ENCODE measurements at places on chromosomes 12 and 14.

GRCh38 chr14:105163040-105163742 is 5.4 kb downstream of the JAG2 start:
- DNase-seq = no peak

- DNase-seq = no peak
These were observed 1.1 kb downstream of the HDAC7 start for GRCh38 chr12:47818467-47819137.

GRCh38 chr12:117121441-117121840 is 22.2 kb upstream of the TESC start:
- DNase-seq = no peak

- DNase-seq = no peak
These were observed 8.4 kb downstream of the FAR2 start for GRCh38 chr12:29157486-29157946.

DNA sequence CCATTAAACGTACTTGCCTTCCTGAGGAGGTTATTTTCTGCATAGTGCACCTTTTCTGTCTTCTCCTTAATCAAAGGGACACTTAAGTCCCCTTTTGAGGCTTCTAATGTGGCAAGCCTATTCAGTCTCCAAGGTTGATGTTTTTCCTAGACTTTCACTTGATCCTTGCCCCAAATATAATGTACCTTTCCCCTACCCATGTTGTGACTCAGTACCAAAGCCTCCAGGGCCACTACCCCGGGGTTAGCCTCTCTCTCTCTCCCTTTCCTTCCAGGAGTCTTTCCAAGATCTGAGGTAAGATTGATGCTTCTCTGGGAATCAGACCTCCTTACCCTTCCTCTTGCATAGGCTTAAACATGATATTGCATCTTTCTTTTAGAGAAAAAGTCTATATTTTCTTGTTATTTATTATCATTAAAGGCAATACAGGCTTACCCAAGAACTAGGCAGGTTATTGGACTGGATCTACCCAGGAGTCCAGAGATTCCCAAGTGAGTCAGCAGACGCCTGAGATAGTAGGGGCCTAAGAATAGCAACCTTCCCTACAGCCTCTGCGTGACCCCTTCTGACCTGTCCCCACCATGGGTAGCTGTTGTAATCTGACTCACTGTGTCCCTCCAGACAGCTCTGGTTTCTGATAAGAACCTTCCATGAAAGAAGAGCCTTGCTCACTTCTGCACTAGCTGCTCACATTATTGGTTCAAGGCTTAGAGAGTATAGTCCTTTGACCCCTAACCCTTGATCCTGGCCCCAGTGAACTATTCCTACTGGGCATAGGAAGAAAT is 172.9 kb downstream of the ZFP36L1 start:
- no peak for DNase-seq

GRCh38 chr12:39572551-39572950 is 47.1 kb downstream of the ABCD2 start:
- DNase-seq = no peak

DNA sequence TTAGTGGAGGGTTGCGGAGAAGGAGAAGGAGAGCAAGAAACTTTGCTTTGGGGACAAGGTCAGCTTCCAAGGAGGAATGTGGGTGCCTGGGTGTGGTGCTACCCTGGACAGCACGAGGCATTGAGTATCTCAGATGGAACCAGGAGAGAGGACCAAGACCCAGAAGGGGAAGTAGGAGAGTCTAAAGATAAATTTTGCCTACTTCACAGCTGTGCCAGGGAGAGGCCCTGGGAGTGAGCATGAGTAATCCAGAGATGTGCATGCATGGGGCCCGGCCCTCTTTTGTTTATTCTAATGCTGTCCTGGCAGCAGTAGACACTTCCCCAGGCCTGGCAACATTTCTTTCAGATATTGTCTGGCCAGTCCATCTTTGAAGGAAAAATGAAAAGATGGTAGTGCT is 49.5 kb upstream of the GNPNAT1 start:
- DNase-seq = peak; percentile 43

GRCh38 chr12:77608271-77608824 is 222.3 kb upstream of the NAV3 start:
- no peak for DNase-seq

GRCh38 chr12:43109631-43110345 is 442.2 kb downstream of the ADAMTS20 start:
- DNase-seq = no peak

DNA sequence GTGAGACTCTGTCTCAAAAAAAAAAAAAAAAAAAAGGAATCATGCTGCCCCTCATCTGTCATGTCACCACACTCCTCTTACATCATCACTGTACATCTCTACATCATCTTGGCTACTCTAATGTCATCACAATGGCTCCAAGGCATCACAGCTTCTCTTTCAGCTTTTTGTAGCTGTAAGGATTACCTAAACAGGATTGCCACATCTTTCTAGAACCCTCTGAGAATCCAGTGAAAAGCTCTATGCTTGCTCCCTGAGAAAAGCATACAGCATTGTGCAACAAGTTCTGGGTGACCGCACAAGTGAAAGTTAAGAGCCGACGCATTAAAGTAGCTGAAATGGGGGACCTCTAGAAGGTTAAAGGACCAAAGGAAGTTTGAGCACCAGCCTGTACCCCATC is 272.5 kb downstream of the C12orf50 start:
- DNase-seq = no peak

- peak; percentile 15 for DNase-seq
These were observed 26.8 kb upstream of the DAAM1 start for GRCh38 chr14:59161561-59162175.

- no peak for DNase-seq
These were observed 39.8 kb upstream of the NUAK1 start for GRCh38 chr12:106178562-106178961.

DNA sequence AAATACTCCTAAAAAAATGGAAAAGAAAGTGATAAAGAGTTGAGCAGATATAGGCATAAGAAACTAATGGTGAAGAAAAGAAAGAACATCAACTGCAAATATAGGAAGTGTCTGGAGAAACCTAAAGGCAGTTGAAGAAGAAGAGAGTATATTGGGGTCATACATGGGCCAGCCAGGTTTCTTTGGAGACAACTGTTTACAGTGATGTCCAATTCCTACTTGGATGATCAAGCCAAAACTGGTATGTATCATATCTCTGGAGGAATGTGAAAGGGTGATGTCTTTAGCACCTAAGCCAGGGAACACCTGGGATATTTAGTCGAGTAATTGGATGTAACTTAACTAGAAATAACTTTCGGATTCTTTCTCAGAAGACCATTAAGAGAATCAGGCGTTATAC is 129.3 kb upstream of the FLRT2 start:
- no peak for DNase-seq

- DNase-seq = no peak
These were observed 345.7 kb upstream of the SFSWAP start for GRCh38 chr12:131364903-131365820.

DNA sequence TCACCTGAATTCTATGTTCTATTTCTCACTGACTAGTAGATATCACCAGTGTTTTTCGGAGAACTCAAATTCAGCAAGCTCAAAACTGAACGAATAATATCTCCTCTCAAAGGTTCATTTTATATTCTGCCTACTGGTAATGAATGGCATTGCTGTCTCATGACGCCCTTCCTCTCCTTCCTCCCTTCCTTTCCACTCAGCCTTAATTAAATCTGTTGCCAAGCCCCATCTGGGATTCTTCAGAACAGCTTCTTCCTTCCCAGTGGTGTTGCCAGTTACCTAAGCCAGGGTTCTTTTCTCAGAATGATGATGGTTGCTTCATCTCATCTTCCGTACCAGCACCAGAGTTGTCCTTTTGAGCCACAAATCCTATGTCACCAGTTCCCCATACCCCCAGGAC is 143.2 kb downstream of the SYNE2 start:
- DNase-seq = no peak

GRCh38 chr12:49548822-49549648 is 10.2 kb downstream of the KCNH3 start:
- DNase-seq = no peak

DNA sequence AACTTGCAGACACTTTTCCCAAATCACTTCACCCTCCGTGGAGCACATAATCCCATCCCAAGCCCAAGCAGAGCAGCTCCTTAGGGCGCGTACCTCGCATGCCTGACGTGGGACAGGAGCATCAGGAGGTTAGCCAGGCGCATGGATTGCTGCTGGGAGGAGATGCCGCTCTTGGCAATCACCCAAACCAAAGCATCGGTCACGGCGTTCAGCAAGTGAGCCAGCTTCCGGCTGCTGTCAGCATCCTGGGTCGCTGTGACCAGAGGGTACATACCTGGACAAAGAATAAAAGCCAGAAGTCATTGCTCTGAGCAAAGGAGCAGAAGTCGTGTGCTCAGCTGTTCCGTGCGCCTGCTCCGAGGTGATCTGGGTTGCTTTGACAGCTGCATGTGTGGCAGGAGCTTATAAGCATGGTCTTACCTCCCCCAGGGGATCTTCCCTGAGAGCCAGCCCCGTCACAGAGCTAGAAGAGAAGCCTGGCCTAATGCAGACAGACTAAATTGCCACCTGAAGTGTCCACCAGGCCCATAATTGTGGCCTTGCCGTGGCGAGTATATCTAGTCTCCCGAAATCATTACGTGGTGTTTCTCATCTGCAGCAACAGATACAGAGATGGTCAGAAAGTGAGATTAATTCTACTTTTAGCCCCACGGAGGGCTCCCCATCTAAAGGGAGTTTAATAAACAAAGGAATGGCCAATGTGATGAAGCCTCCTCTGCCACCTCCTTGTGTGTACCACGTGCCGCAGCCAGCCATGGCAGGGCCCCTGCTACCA is 59.1 kb downstream of the ESR2 start:
- no peak for DNase-seq

DNA sequence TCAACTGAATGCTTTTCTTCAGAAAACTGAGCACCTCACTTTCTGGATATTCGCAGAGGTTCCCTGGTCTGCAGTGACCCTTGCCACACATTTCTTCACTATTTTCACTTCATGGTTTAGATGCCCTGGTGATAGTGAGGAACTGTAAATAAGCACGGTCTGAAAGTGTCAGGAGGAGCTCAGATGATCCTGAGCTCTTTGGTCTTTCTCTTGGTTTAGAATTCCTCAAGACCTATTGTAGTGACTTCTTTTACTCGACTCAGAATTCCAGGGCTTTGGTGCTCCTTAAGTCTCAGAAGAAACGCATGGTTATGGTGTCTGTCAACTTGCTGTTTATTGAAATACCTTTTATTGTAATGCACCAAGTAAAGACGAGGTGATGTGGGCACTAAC is 84.0 kb downstream of the SAMD4A start:
- DNase-seq = no peak

- DNase-seq = peak; percentile 96
These were observed at the start of gene FBXO34 for GRCh38 chr14:55270832-55271571. TSS of gene FBXO34 (plus strand) at chr14:55271421. CDS start at chr14:55350391, 78,970 bp downstream.

DNA sequence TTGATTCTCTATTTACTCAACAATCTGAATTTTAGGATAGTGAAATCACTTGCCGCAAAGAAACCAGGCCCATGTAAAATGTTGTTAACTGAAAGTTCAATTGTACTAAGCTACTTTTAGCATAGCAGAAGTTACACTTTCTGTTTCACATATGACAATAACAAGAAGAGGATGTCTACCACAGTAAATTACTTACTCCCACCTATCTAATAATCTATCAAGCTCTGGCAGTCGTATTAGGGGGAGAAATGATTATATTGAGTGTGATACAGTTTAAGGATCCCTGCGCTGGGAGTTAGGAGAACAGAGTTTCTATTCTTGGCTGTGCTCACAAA is 66.5 kb upstream of the CAND1 start:
- no peak for DNase-seq

GRCh38 chr12:7403466-7403865 is 40.5 kb downstream of the CD163L1 start:
- DNase-seq = no peak

DNA sequence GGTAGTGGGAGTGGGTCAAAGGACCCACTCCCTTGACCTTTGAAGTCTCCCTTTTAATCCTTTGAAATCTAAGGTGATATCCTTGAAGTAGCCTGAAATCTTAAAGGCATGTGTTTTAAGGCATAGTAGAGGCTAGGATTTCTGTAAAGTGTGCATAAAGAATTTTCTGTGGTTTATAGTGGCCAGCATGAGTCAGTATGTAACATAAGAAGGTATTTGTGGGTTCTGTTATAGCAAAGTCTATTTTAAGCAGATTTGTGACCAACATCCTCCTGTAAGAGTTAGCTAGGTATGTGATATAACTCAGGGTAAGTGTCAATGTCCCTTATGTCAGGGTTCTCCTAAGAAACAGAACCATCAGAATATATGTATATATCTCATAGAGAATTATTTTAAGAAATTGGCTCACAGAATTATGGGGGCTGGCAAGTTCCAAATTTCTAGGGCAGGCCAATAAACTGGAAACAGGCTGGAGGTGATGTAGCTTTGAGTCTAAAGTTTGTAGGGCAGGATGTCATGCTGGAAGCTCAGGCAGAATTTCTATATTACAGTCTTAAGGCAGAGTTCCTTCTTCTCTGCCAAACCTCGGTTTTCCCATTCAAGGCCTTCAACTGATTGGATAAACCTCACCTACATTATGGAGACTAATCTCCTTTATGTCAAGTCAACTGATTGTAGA is 18.7 kb upstream of the EPYC start:
- peak; percentile 70 for DNase-seq

DNA sequence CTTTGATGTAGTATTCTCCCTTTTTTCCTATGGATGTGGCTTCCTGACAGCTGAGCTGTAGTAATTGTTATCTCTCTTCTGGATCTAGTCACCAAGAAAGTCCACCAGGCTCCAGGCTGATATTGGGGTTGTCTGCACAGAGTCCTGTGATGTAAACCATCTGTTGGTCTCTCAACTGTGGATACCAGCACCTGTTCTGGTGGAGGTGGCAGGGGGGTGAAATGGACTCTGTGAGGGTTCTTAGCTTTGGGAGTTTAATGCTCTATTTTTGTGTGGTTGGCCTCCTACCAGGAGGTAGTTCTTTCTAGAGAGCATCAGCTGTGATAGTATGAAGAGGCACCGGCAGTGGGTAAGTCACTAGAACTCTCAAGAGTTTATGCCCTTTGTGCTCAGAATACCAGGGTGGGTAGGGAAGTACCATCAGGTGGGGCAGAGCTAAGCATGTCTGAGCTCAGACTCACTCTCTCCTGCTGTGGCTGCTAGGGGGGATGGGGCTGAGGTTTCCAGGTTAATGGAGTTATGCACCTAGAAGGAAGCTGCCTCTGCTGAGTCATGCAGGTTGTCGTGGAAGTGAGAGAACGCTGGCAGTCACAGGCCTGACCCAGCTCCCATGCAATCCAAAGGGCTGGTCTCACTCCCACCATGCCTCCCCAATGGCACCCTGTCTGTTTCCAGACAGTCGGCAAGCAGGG is 3.0 kb upstream of the TAS2R14 start:
- DNase-seq = no peak

GRCh38 chr12:3888659-3889058 is 15.5 kb upstream of the PARP11 start:
- DNase-seq = no peak

Data from amniotic stem cell (primary cell).